ENCODE measurements at places on chromosomes 5 and 9.

- no peak for DNase-seq
These were observed 6.1 kb downstream of the CCNI2 start for GRCh38 chr5:132753135-132753987.

DNA sequence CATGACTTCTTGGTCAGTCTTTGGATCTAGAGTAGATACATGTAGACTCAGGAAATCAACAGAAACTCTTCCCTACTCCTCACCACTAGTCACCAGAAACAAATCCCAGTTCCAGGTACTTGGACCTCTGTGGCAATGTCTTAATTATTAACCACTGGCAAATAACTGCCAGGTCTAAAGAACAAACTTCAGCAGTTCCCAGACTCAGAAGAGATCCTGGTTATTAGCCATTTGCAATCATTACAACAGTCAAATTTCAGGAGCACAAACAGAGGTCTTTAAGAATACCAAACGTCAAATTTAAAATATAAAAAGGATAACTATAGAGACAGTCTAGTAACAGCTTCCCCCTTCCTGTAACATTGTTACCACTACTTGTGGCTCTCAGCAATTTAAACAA is 10.2 kb downstream of the DIAPH1 start:
- DNase-seq: peak; percentile 22

DNA sequence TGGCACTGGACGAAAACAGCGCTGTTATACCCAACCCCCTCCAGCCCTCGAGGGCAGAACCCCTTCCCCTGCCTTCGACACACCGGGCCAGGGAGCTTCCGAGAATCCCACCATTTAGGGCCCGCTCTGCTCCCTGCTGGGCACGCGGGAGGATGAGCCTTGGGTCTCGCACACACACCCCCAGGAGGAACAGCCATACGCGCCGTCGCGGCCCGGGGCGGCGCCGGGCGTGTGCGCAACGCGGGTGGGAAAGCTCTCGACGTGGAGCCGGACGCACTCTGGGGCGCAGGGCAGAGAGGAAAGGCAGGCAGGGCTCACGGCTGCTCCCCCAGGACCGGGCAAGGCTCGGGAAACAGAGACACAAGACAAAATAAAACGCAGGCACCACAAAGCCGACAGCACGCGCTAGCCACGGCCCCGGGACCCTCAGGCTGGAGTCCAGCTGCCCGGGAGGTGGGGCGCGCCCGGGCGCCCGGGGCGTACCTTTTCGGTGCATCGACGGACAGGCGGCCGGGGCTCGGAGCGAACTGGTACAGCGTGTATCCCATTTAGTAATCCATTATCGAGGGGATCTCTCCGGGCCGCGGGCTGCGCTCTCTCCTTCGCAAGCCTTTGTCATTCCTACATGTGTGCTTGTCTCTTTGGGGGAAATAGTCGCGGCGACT is 789 bp downstream of the SEMA6A start:
- DNase-seq: peak; percentile 9

GRCh38 chr5:133370036-133370831 is 242.1 kb downstream of the FSTL4 start:
- peak; percentile 63 for DNase-seq

DNA sequence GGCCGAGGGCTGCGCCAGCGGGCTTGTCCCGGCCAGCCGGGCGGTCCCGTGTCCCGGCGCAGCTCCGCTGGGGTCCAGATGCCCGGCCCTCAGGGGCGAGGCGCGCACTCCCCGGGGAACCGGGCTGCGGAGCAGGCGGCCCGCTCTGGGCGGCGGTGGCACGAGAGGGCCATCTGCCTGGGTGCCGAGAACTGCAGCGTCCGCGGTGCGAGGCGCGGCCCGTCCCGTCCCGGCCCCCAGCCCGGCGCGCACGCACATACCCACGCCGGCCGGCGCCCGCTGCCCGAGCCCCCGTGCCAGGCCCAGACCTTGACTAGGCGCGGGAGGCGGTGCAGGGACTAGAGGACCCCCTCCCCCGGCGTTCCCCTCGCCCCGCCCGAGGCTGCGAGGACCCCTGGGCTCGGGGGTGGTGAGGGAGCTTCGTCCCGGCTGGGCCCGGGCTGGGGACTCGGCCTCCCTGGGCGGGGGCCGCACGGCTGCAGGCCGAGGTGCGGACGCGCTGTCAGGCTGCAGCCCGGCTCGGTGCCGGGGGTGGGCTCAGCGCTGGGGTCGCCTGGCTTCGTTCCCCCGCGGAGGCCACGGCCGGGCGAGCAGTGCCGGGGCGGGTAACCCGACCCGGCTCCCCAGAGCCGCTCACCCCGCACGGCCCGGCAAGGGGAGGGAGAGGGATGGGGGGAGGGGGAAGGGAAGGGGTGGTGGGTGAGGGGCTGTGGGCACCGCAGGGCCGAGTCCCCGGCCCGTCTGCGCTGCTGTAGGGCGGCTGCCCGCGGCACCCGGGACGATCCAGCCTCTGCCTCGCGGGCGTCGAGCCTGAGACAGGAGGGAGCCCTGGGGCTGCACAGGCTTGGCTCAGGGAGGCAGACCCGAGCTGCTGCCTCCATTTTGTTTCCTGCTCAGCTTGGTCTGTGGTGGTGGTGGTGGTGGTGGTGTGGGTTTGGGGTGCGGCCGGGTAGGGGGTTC is 1.2 kb upstream of the NSD1 start:
- no peak for DNase-seq

- DNase-seq: no peak
These were observed 33.9 kb downstream of the SLC24A2 start for GRCh38 chr9:19754921-19755320.

- no peak for DNase-seq
These were observed 60.2 kb upstream of the UNC5A start for GRCh38 chr5:176750144-176750543.

DNA sequence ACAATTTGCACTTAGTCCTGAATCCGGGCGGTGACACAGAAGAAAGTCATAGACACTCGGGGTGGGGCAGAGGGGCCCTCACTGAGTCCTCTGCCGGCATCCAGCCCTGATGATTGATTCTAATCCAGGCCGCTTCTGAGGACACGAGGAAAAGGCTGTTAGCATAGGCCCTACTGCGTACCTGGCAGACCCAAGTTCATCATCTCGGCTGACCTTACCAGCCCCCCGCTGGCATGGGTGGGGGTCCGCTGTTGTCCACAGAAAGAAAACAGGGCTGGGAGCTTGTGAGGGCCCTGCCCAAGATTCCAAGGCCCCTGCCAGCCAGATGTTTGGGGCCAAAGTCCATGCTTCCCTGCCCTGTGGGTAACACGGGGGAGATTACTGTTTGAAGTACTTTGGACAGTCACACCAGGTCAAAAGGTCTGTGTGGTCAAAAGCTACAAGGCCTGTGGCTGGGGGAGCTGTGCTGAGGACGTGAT is 24.5 kb downstream of the ERGIC1 start:
- DNase-seq: peak; percentile 41

DNA sequence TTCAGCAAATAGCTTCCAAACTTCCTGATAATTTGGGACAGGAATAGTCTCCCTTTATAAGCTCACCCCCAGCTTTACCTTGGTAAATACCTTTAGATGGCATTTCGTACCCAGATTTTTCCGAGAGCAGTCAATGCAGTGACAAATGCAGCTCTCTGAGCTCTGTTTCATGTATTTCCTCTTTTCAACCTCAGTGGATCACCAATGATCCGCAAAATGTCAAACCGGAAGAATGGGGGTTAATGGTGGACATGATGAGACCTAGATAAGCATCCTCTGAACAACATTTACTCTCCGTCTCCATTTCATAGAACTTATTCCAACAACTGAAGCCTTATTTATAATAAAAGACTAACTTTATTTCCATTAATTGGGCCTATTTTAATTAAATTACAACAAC is 227.3 kb downstream of the MCTP1 start:
- no peak for DNase-seq

GRCh38 chr9:15867988-15868387 is 315.1 kb downstream of the CCDC171 start:
- no peak for DNase-seq

GRCh38 chr5:170581211-170581610 is 77.4 kb downstream of the KCNIP1 start:
- DNase-seq: no peak

GRCh38 chr5:55226027-55226933 is 835 bp downstream of the MCIDAS start:
- peak; percentile 85 for DNase-seq

- DNase-seq: no peak
These were observed 322.2 kb downstream of the GLIS3 start for GRCh38 chr9:3977614-3978112.

DNA sequence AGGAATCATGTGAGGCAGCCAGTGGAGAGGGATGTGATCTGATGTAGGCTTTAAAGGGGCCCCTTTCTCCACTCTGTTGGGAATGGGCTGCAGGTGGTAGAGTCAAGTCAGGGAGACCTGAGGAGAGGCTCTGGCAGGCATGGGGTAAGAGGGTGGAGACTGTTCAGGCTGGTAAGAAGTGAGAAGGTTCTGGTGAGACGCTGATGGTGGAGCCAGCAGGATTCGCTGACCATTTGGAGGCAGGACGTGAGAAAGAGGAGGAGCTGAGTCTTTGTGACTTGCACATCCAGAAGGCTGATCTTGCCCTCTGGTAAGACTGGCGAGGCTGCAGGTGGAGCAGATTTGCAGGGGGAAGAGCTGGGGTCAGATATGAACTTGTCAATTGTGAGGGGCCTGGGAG is 248.0 kb downstream of the NSG2 start:
- no peak for DNase-seq

GRCh38 chr5:90054612-90055011 is 354.9 kb downstream of the CETN3 start:
- DNase-seq: no peak

GRCh38 chr5:61120534-61120933 is 41.7 kb downstream of the SMIM15 start:
- DNase-seq: no peak

GRCh38 chr5:173573126-173573960 is 43.1 kb downstream of the BOD1 start:
- peak; percentile 74 for DNase-seq

- DNase-seq: no peak
These were observed 1749.0 kb upstream of the C9orf72 start for GRCh38 chr9:29322240-29322639.

GRCh38 chr5:151601391-151601790 is 10.3 kb upstream of the FAT2 start:
- DNase-seq: no peak

GRCh38 chr5:153222936-153223335 is 267.5 kb upstream of the GRIA1 start:
- no peak for DNase-seq

GRCh38 chr5:13339093-13339492 is 605.4 kb downstream of the DNAH5 start:
- no peak for DNase-seq

GRCh38 chr5:133859073-133859472 is 109.4 kb downstream of the C5orf15 start:
- DNase-seq: no peak

DNA sequence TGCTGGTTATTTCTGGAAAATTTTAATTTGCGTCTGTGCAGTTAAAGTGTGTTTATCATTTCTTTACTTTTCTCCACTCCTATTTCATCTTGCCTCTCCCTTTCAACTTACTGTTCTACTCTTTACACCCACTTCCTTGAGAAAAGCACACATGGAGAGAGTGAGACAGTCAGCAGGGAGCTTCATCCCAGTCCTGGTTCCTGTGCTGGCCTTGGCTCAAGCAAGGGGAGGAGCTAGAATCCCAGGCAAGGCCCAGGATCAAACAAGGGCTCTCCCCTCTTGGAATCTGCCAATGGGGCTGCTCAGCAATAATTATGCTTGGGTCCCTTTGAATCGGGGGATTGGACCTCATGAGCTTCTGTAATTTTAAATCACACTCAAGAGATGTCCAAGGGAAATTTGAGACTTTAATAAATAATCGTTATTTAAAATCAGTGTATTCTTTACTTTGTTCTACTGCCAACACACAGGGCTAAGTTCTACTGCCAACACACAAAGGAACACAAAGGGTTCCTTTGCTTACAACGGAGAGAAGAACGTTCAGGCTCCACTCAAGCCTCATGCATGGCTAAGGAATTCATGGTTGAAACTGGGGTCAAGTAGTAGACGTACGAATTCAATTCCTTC is 439.3 kb upstream of the DAB2 start:
- no peak for DNase-seq

DNA sequence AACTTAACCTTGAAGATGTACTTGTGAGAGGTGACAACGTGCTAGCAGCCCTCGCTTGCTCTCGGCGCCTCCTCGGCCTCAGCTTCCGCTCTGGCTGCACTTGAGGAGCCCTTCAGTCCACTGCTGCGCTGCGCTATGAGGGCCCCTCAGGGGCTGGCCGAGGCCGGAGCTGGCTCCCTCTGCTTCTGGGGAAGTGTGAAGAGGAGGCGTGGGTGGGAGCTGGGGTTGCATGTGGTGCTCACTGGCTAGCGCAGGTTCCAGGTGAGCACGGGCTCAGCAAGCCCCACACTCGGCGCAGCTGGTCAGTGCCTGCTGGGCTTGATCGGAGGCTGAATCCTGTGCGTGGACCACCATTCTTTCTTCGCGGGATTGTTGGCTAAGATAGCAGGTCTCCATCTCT is 166.1 kb downstream of the MRPS30 start:
- no peak for DNase-seq

All from LoVo (cell line).